MCF 10A (cell line): ENCODE measurements at places on chromosomes 11 and 22.

- no peak for DNase-seq
Measured at GRCh38 chr11:12909879-12910278, 99.2 kb upstream of the RASSF10 start.

DNA sequence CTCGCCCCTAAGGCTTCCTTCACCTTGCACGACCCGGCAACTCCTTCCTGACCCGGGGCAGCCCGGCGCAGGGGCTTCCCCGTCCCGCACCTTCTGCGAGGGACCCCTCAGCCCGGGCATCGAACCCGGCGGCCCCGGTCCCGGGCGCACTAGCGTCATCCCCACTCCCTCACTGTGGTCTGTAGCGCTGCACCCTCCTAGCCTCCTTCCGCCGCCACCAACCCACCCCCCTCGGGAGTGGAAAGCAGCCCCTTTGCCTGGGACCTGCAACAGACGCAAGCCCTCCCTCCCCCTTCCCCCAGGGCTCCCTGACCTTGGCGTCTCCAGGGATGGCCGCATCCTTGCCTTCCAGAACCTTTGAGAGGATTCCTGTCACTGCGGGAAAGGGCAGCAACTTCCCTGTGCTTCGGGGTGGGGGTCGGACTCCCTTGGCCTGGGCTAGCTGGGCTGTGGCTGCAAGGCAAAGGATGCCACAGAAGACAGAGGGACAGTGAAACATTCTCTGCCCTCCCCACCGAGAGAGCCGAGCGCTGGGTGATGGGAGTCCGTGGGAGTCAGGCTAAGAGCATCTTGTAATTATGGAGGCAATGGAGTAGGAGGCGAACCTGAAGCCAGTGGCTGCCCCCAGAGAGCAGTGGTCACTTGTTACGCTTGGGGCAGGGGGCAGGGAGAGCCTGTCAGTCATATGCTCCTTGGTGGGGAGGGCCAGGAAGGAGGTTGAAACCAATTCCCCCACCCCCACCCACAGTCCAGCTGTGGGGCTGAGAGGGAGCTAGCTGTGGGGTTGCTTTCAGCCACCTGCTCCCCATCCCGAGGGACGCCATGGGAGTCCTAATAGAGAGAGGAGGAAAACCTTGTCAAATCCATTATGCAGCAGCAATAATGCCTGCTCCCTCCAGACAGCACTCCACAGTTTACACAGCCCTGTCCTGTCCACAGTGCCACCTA, 920 bp downstream of the TMEM132A start:
- DNase-seq: no peak

- no peak for DNase-seq
Measured at GRCh38 chr11:133381761-133382130, 150.6 kb downstream of the OPCML start.

DNA sequence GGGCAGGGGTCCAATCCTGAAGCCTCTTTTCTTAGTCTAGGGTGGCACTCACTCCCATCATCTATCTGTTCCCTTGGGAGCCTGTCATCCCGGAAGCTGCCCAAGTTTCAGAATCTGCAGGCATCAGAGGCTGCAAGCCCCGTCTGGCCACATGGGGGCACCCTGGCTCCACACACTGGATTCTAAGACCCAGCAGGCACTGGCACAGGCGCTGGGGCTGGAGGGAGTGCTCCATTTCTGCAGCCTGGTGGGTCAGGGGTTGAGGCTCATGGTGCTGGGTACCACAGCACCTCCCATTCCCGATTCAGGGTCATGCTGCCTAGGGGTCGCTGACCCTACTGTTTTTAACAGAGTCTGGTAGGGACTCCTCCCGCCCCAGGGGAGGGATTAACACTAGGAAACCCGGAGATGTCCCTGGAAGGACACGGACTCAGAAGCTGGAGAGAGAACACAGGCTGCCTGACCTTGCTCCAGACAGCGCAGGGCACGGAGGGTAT, 243.9 kb upstream of the SYN3 start:
- DNase-seq: peak; percentile 35

DNA sequence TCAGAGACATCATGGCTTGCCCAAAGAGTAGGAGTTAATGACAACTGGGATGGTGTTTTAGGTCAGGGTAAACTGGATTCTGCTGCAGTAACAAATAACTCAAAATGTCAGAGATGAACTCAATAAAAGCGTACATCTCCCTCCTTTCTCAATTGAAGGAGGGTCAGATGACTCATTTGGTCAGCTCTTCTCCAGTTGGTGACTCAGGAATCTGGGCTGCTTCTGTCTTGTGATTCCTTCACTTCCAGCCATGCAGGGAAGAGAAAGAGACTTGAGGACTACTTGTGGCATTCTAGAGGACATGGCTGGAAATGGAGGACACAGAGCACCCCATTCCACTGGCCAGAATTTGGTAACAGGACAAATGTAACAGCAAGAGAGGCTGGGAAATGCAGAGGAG, 3.2 kb upstream of the SYT13 start:
- peak; percentile 63 for DNase-seq

DNA sequence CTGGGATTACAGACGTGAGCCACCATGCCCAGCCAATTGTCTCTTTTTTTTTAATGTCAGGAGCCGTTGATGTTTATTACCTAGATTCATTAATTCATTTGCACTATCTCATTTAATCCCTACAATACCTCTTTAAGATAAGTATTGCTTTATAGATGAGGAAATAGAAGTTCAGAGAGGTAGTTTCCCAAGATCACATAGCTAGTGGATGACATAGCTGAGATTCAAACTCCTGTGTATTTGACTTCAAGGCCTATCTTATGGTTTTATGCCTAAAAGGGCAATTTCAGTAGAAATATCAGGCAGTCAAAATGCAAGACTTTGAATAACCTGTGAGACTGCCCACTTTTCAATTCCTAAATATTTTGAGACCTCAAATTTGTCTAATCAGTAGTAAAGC, 66.5 kb downstream of the PPME1 start:
- DNase-seq: no peak

DNA sequence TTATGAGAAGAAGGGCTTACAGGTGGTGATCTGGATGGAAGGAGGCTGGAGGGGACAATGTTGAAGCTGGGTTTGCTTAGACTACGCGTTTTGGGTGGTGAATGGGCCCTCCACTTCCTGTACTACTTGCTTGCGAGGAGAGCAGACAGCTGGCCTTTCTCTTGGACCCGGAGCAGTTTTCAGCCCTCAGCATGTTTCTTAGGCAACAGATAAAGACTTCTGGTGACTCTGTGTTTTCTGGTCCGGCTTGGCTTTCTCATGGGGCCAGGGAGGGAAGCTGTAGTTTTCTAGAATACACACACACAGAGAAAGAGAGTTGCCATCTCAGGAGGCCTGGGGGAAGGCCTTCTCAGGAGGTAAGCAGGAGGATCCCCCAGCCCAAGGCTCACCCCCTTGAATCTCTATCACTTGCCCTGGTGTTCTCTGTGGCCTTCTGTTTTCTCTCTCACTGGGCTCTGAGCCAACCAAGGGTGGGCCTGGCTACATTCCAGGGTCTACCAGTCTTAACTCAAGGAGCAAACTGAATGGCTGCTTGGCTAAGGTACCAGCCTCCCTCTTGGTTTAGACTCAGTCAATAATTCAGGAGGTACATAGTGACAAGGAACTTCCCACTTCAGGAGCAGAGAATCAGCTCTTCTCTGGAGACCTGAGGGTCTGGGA, 2.4 kb downstream of the CCS start:
- DNase-seq: no peak

DNA sequence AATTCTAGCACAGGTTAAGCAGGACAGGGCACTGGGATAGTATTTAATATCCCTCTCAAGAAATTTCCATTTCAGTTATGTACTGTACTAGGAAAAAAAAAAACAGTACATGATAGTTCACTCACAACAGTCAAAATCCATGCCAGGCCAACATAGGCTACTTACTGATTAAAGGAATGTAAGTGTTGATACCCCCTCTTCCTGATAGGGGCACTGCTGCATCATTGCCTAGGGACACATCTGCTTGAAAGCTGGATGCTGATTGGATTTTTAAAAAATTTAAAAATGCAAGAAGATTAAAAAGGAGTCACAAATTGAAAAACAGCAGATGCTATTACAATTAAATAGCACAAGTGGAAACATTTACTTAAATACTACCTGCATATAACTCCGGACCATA, 43.4 kb downstream of the APOL5 start:
- DNase-seq: peak; percentile 36

DNA sequence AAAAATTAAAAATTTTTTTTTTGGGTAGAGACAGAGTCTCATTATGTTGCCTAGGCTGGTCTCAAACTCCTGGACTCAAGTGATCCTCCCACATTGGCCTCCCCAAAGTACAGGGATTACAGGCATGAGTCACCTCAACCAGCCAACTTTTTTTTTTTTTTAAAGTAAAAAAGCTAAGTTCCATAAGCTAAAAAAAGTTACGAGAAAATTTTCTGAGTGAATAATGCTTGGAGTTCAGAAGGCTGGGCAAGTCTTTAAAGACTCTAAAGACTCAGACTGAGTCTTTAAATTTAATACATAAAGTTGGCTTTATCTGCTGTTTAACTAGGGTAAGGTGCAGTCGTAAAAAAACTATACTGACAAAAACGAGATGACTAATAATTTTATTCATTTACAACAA, 5.6 kb downstream of the DDX6 start:
- DNase-seq: peak; percentile 51

- no peak for DNase-seq
Measured at GRCh38 chr22:24133187-24133965, 47.9 kb upstream of the SUSD2 start.

DNA sequence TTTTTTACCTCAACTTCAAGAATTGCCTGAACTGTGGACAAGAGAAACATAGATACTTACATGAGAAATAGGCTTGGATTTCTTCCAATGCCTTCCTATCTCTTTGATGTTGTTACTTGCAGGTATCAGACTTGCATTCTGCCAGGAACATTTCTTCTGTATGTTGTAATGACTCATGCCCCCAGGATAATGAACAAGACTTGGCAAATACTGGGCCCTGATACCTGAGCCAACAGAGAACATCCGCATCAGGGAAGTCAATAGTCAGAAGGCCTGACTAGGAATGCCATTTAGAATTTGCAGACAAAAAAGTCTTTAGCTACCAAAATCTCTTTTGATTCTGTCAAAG, 273.7 kb upstream of the KIRREL3 start:
- peak; percentile 89 for DNase-seq

DNA sequence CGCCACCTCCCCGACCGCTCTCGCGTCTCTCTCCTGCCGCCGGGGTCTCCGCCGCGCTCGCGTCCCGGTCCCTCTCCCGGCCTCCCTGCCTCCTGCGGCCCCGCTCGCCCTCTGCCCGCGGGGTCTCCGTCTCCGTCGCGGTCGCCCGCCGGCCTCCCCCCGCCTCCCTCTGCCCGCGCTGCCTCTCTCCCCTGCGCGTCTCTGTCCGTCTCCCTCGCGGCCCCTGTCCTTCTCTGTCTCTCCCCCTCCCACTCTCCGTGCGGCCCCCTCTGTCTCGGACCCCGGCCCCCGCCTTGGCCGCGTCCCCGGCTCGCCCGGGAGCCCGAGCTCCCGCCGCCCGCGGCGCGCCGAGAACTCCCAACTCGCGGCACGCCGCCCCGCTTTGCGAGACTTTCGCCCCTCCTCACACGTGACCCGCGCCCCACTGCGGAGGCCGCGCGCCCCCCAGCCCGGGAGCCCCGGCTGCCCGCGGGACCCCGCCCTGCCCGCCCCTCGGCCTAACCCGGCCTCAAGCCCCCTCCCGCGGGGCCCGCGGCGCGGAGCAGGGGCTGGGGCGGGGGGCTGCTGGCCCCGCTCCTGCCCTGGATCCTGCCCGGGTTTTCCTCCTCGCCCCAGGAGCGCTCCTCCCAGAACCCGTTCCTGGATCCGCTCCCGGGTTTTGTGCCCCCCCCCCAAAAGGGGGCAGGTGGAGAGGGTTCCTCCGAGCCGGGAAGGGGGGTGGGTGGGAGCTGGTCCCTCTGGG, 702 bp upstream of the KCNJ4 start:
- DNase-seq: no peak

DNA sequence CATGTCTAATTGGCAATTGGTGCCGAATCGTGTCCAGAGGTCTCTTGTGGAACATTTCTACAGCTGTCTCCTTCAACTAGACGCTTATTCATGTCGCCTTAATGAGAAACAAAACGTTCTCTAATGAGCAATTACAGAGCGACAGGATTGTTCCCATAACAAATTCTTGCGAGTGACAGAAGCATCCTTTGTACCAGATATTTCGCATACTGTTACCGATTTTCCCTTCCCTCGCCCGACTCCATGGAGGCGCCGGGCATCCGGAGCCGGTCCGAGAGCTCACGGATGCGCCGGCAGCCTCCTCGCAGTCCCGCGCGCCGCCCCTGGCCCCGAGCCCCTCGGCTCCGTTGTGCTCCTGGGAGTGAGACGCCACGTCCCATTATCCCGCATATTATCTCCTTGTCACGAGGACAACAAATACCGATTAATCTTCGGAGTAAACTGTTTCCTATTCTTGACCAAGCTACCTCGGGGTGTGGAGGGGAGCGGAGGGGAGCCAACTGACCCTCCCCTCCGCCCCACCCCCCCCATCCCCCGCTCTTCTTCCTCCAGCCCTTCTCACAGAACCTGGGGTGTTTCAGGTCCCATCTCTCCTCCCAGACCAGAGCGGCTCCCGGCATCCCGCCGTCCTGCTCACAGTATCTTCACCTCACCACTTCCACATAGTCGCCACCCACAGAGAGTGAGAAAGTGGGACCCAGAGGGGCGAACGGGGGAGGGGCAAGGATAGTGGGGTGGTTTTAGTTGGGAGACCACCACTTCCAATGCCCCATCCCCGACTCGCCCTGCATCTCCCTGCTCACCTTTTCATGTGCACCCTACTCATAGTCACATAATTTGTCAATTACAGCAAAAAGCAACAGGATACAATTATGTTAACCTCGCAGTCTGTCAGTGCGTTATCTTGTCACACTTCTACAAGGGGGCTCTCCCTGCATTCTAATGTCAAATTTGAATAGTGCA, 11.4 kb downstream of the PAX6 start:
- no peak for DNase-seq

DNA sequence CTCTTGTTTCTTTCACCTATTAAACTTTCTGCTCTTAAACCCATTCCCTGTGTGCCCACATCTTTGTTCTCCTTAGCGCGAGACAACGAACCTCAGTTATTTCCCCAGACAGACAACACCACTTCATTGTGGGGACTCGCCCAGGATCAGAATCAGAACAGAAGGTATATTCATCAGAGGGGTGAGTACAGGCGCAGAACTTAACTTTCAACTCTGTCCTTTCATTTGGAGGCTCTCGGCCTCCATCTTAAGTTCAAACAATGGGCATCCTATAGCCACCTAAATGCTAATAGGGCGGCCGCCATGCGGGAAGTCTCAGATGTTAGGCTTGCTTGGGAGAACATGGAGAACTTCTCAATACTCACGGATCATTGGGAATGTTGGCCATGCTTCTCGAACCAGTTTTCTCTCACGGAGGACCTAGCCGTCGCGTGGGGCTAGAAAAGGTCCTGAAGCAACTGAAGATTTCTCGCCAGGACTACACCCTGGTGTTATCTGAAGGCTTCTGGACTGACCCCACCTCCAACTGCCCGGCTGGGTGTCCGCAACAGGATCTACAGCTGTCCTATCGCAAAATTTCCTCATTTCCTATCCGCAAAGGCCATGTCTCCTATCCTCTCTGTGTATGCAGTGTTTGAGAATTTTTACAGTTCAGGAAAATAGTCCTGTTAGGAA, 13.4 kb upstream of the HYLS1 start:
- no peak for DNase-seq
